ENCODE measurements at places on chromosomes 4 and X.
A peak's percentile ranks its signal among the peaks of the same experiment; 100 is the strongest.

DNA sequence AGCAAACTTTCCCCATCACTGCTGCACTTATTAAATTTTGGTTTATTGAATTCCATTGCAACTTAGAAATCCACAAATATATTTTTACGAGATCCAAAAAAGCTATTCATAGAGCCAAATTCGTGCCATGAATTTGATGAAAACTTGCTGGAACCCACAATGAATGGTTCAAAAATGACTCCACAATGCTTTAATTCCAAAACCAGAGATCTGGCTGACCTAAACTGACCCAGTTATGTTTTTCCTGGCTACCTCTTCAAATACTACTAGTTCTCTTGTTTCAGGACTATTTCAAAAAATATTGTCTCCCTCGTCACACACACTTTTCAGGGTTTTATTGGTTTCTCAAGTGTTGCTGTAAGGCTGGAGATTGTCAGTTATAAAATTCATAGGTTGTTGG is 474.8 kb downstream of the PDGFC start:
- no peak for DNase-seq

GRCh38 chr4:508675-509638 is 9.9 kb downstream of the PIGG start:
- no peak for DNase-seq

DNA sequence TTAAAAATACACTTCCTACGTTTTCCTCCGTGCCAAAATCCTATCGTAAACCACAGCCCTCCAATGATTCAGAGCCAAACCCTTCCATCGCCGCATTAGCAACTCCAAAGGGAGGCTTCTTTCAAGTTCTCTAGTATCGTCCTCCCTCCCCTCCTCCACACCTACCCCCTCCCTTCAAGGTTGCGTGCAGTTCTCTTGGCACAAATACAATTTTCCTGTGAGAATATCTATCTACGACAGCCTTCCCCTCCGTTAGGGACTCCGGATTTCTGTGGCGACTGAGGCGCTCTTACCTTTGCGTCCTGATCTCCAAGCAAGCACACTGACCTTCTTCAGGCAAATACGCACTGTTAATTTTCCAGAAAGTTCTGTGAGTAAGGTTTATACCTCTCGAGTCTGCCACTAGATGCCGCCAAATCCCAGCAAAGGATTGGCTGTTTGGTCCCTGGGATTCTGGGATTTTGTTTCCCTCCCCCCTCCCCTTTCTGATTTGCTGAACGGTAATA is 1.2 kb upstream of the MORF4L2 start:
- DNase-seq: peak; percentile 7

GRCh38 chrX:24153178-24153795 is 3.8 kb downstream of the ZFX start:
- DNase-seq: no peak

- no peak for DNase-seq
These were observed 45.5 kb upstream of the RBPJ start for GRCh38 chr4:26275281-26275680.

- no peak for DNase-seq
These were observed 1.3 kb upstream of the PDHA1 start for GRCh38 chrX:19342331-19342906.

DNA sequence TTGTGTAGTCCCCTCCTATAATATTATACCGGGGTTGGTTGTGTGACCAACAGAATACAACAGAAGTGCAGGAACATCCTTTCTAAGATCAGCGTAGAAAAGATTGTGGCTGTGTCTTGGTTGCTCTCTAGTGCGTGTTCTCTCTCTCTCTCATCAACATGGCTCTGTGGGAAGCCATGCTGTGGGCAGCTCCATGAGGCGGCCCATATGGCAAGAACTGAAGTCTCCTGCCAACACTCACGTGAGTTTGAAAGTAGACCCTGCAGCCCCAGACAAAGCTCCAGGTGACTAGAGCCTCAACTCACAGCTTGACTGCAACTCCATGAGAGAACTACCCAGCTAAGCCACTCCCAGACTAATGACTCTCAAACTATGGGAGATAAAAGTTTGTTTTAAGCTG is 118.7 kb downstream of the TSPAN5 start:
- no peak for DNase-seq

DNA sequence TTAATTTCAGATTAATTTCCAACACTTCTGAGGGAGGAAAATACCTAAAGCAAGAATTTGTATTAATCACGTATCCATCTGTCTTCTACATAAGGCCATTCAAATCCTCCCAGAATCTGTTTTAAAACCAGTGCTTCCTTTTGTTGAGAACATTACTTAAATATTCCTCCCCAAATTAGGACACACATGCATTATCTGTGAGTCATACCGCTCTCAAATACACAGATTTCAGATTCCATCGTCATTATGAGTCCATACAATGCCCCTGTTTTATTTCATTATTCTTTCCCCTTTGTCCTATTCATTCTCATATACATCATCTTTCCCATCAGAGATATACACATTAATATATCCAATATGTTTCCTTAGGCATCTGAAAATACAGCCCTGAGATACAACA is 57.3 kb upstream of the PRSS12 start:
- DNase-seq: no peak

DNA sequence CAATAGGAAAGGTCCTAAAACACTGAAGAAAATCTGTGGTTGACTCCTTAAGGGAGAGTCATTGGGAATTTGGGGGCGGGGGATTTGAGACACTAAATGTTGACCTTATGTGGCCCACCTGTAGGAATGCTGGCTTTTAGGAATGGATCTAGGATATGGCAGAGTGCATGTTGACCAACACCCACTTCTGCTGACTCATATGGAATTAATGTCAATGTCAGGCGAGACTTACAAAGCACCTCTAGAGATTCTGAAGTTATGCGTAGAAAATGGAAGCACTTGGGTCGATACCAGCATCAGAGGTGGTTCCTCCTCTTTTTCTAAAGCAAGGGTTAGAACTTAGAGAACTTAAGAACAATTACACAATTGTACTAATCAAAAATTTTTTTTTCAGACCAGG is 100.6 kb upstream of the CBR4 start:
- no peak for DNase-seq

DNA sequence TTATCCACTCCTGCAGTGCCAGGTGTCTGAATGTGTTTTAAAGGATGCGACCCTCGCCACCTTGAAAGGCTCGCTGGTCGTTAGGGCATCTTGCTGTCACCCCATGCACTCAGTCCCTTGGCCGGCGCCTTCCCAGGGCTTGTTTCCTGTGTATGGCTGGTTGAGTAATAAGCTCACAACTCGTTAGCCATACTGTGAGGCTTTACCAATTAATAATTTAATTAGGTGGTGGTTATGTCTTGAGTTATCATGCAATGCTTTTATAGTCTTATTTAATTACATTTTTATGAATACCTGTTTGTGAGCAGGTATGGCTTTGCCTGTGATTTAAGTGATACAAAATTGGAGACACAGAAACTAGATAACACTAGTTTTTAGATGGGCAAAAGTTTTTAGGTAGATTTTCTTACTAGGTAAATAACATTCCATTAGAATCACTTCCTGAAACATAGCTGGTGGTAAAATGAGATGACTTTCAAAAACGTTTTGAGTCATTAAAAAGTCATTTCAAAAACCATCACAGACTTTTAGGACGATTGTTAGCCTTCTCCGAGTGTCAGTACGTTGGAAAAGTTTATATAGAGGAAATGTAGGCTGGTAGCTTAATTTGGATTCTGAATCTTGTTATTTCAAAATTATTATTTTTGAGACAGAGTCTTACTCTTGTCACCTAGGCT is 18.2 kb downstream of the PTTG2 start:
- peak; percentile 1 for DNase-seq

DNA sequence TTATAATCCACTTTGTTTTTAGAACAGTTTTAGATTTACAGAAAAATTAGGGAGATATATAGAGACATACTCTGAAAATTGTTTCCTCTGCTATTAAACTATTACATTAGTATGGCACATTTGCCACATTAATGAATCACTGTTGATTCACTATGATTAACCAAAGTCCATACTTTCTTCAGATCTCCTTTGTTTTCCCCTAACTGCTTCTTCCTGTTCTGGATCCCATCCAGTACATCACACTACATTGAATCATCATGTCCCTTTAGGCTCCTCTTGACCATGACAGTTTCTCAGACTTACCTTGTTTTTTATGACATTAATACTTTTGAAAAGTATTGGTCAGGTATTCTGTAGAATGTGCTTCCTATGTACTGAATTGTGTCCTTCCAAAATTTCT is 109.2 kb upstream of the EDNRA start:
- no peak for DNase-seq

DNA sequence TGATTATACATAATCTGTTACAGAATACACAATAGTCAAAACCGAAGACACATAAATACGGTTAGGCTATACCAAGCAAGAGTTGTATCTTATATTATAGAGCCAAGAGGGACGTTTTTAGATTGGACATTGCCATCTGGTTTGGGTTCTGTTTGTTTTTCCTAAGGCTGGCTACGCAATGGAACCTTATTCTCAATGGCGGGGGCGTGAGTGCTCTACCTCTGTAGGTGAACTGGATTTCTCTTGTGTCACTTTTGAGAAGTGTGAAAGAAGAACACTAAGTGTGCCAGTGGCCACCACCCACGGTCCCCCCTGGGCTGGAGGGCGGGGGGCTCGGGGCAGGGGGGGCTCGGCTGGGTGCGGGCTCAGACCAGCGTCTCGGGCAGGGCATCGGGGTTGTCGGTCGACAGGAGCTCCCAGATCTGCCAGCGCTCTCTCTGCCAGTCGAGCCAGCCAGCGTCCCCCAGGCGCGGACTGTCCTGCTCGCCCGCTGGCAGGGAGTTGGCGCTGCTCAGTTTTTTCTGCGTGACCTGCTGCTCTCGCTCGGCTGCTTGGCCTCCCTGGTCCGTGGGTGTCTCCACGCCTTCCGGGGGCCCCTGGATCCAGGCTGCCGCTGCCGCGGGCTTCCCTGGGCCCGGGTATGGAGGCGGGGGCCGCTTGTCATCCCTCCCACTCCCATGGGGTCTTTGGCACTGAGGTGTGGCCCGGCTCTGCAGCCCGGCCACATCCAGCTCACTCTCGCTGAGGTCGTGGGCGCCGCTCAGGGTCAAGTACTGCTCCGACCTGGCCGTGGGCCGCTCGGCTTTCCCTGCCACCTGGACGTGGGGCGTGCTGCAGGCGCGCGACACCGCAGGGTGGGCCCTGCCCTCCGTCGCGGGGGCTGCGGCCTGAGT is 27.6 kb downstream of the HCCS start:
- DNase-seq: no peak

DNA sequence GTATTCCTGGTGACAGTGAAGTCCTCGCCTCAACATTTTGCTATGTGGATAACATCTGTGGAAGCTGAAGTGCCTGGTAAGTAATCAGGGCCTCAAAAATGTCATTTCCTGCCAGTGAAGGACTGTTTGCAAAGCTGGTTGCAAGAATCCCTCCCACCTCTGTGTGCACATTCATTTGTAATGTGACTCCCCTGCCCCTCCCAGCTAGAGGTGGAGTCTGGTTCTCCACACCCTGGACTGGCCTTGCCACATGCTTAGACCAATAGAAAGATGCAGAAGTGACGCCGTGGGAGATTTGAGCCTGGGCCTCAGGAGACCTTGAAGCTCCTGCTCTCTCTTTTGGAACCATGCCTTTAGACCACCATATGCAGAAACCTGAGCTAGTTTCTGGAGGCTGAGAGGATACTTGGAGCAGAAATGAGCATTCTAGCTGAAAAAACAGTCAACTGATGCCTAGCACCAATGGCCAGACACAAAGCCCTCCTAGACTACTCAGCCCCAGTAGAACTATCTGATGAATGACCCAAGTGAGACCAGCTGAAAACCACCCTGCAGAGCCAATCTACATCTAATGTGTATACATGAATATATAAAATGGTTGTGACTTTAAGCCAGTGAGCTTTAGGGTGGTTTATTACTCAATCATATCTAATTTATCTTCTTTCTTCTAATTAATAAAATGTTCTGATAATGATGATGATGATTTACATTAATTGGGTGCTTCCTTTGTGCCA is 47.8 kb upstream of the CRMP1 start:
- no peak for DNase-seq

DNA sequence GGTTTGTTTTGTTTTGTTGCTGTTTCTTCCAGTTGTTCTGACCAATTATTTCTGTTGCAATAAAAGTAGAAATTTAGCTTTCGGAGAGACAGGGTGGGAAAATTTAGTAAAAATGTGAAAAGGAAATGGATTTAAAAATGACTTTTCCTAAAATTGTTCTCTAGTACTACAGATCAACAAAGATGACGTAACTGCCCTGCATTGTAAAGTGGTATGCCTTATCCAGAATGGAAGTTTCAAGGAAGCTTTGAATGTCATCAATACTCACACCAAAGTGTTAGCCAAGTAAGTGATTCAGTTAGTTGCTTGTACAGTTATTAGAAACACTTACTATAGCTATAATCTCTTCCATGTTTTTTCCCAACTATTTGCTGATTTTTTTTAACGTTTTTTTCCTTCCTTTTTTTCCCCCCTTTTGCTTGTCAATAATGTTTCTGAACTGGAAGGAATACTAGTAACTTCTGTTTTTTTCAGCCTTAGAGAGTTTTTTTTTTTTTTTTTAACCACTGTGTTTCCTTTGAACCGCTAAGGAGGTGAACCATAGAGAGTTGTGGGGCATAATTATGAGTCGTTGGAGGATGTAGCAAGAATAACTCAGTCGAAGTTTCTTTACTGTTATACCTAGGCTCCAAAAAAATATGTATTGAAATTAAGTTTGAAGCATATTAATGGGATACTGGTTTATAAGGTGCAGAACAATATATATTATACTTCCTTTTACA is 2.2 kb downstream of the SRP72 start:
- no peak for DNase-seq

DNA sequence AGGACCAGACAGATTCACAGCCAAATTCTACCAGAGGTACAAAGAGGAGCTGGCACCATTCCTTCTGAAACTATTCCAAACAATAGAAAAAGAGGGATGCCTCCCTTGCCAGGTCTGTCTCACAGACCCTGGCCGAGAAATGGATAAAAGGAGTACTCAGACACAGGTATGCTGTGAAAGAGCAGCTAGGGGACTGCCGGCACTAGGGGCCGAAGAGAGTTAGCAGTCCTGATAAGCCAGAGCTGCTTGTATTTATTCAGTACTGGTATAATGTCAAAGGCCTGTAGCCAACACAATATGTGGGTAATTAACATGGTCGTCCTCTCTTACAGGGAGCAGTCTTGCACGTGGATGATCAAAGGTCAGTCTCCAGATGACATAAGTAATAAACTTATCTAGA is 1042.1 kb upstream of the LCORL start:
- no peak for DNase-seq

- no peak for DNase-seq
These were observed 4.1 kb downstream of the ZNF280C start for GRCh38 chrX:130264573-130264972.

GRCh38 chr4:82865592-82865991 is 25.4 kb downstream of the SEC31A start:
- DNase-seq: no peak

GRCh38 chrX:10620121-10620699 is at the start of gene MID1:
Gene MID1 (minus strand): TSS chrX:10620585. CDS start chrX:10567547, 53,038 bp downstream.
- no peak for DNase-seq

Data from activated T-helper 1 cell treated with anti-CD3 and anti-CD28 coated beads, Interleukin-2, amount 50 U/mL, for 16 hours (primary cell).